Lung microvascular endothelial cell (primary cell): ENCODE measurements at places on chromosomes 6 and 20. TPM values are rescaled to one million over a fixed set of nuclear protein-coding genes. Genes with fewer than 3 reads are reported as not detected.

DNA sequence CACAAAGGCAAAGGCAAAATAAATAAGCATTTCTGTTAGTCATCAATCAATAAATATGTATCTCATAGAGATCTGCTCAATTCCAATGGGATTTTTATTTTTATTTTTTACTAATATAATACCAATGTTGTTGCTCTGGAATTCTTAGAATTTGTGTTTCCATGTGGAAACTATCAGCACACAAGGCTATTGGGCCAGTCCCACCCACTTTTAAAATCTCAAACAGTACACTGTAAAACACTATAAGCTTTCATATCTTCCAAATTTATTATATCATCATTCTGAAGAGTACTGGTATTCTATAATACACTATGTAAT is 563.8 kb upstream of the MARCKS start:
- no peak for DNase-seq

DNA sequence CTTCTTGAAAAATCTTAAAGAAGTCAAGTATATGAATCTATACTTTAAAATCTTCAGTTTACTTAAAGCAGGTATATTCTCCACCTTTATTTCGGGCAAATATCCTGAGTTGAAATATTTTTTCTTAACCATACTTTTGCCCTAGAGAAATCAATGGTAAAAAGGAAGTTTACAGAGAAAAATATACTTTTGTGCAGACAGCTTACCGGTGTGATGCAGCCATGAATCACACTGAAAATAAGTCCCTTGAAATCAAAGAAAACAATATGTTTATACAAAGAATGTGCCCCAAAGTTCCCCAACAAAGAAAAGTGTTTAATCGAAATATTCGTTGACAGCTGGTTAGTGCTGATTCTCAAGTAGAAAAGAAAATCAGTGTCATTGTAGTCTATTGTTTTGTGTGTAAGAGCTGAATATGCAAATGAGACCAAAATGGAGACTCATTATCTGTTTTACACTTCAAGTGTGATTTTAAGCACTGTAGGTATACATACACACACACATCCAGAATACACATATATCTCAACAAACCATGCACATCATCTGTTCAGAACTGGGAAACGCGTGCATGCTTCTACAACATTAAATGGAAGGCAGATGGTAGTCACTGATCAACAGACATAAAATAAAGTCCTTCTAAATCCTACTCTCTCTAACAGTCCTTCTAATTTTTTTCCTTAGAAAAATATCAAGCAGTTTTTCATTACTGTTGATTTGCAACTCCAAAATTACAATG is 73.3 kb downstream of the BTBD9 start:
- DNase-seq, result no peak

DNA sequence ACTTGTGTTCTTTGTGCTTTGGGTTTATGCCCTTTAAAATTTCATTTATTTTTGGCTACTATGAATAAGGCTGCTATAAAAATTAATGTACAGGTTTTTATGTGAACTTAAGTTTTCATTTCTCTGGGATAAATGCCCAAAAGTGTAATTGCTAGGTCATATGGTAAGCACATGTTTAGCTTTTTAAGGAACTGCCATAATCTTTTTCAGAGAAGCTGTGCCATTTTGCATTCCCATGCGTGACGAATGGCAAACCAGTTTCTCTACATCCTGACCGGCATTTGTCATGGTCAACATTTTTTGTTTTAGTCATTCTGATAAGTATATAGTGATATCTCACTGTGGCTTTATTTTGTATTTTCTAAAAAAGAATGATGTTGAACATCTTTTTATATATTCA is 236.0 kb upstream of the SGK1 start:
- DNase-seq, result no peak

- no peak for DNase-seq
Measured at GRCh38 chr20:2696646-2697045, 4.1 kb downstream of the EBF4 start.

- DNase-seq, result no peak
Measured at GRCh38 chr6:166673309-166673708, 46.3 kb upstream of the RPS6KA2 start.

GRCh38 chr6:157456524-157456829 is 75.5 kb downstream of the ZDHHC14 start:
- DNase-seq, result peak; percentile 8

DNA sequence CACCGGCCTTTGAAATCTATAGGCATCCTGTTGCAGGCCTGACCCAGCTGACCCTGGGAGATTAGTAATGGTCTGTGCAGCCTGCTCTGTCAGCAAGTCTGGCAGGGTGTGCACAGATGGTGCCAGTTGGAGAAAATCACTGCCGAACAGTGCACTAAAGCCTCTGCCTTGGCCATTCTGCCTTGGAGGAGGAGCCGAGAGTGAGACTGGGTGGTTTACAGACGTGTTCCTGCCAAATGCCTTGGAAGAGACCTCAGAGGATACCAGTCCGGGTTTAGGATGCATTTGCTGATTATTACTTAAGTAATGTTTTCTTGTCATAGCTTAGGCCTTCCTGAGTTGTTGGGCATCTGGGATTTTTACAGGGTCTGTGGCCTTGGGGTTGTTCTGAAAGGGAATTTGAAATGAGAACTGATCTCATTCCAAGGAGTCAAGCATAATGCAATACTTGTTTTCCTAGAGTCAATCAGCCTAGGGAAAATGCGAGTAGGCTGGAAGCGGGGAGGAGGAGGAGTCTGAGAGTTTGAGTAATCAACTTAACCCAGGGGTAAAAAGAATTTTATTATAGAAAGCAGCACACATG is 292.1 kb downstream of the SOX4 start:
- DNase-seq, result peak; percentile 70

GRCh38 chr20:52975803-52976531 is 3.8 kb downstream of the TSHZ2 start:
- DNase-seq, result no peak

GRCh38 chr6:62805431-62805830 is 405.8 kb upstream of the FKBP1C start:
- DNase-seq, result no peak

- DNase-seq, result peak; percentile 26
Measured at GRCh38 chr6:37624606-37625574, 72.8 kb downstream of the MDGA1 start.

- no peak for DNase-seq
Measured at GRCh38 chr20:22673467-22673866, 89.1 kb upstream of the FOXA2 start.

GRCh38 chr6:137819740-137820139 is 47.3 kb upstream of the TNFAIP3 start:
- peak; percentile 60 for DNase-seq

DNA sequence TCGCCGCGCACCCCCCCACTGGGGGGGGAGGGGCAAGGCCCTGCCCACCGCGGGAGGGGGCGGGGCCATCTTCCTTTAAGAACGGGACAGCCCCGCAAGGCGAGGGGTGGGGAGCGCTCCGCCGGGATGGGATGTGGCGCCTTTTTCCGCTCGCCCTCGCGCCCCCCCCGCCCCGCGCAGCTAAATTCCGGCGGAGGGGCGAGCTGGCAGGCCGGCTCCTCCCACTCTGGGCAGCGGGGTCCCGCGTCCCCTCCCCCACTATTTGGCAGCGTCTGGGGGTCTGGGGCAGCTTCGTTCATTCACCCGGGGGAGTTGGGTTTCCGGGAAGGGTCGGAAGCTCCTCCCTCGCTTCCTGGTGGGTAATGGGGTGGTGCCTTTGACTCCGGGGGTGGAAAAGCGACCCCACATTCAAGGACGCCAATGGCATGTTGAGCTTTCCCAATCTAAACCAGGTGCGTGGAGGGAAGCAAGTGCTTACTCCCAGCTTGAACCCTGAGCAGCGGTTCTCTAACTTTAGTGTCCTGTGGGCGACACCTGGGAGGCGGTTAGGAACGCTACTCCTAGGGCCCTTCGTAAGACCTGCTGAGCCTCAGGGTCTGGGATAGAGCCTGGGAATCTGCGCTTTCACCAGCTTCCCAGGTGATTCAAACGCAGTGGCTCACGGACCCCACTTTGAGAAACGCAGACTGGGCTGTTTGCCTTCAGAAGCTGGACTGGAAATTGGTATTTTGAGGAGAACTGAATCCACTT is 927 bp downstream of the ASXL1 start:
- peak; percentile 70 for DNase-seq

DNA sequence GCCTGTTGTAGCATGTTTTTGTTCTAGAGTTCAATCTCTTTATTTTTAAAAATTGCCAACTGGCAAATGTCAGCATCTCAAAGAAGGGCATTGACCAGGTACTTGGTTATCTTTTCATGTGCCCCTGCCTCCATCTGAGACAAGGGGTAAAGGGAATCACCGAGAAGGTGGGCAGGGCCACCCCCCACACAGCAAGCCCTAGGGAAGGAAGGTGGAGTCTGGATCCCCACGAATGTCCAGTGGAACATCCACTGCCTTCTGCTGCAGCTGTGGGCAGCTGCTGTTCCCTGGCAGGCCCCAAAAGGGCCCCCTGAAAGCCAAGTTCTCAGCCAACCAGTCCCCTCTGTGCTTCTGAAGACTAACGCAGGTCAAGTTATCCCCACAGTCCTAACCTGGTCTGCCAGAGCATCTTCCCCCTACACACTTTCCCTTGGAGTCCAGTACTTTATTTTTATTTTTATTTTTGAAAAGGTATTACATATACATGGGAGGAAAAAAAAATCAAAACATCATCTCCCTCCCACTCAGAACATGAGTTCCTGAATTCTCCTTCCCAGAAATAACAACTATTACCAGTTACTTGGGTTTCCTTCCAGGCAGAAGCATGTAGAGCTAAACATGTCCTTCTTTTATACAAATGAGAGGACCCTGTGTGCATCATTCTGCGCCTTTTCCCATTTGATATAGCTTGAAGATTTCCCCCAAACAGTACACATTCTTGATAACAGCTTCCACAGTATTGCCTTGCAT is 253.7 kb downstream of the MAFB start:
- DNase-seq, result no peak

MOG gene
- not detected in 2 replicates for total RNA-seq

IL20RA gene
- 0.40 and 0.44 TPM in 2 replicates for total RNA-seq

MAN1A1 gene
- total RNA-seq, result 39.9 and 269 TPM in 2 replicates

MOCS1 gene
- 6.1 and 8.1 TPM in 2 replicates for total RNA-seq

TMEM151B gene
- under 0.01 TPM in 1 of 2 replicates, not detected in the other for total RNA-seq

SLC12A5 gene
- total RNA-seq, result 0.20 and 0.44 TPM in 2 replicates

OPN5 gene
- total RNA-seq, result not detected in 2 replicates

RARS2 gene
- total RNA-seq, result 26.4 and 28.4 TPM in 2 replicates

EPPIN gene
- total RNA-seq, result not detected in 2 replicates
